ENCODE measurements at places on chromosomes 6 and 20.

- DNase-seq, result no peak
These were observed 108.9 kb upstream of the AHI1 start for GRCh38 chr6:135606392-135606791.

GRCh38 chr20:32681175-32682084 lies 7.7 kb upstream of the C20orf203 start:
- no peak for DNase-seq

- no peak for DNase-seq
These were observed 34.2 kb upstream of the SUPT3H start for GRCh38 chr6:45411959-45412358.

DNA sequence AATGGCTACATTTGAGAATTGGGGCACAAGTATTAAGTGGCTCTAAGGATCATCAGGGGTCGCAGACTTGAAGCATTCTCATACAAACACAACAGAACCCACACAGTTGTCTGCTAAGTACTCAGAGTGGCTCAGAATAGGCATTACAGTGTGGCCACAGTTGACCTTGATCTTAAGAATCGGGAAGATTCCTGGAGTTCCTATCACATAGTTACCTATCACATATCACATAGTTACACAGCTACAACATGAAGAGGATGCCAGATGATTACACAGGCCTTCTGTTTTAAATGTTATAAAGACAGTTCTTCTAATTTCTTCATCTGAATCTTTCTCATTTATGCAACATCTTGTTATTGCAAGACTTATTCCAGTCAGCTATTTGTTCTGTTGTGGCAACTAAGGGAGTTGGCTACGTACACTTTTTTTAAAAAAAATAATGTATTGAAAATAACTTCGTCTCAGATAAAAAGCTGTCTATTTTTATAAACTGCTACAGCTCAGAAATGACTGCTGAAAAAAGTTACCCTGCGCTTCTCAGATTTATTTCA lies 129.0 kb downstream of the REV3L start:
- DNase-seq, result no peak

GRCh38 chr20:19492116-19492515 lies 265.9 kb upstream of the RIN2 start:
- no peak for DNase-seq

Data from stimulated activated CD8-positive, alpha-beta memory T cell treated with anti-CD3 and anti-CD28 coated beads, Interleukin-15, amount 100 ng/mL, for 24 hours (primary cell).